ENCODE measurements at places on chromosomes 6 and 20.

GRCh38 chr6:13417431-13417830 lies 70.0 kb downstream of the GFOD1 start:
- DNase-seq, result no peak

DNA sequence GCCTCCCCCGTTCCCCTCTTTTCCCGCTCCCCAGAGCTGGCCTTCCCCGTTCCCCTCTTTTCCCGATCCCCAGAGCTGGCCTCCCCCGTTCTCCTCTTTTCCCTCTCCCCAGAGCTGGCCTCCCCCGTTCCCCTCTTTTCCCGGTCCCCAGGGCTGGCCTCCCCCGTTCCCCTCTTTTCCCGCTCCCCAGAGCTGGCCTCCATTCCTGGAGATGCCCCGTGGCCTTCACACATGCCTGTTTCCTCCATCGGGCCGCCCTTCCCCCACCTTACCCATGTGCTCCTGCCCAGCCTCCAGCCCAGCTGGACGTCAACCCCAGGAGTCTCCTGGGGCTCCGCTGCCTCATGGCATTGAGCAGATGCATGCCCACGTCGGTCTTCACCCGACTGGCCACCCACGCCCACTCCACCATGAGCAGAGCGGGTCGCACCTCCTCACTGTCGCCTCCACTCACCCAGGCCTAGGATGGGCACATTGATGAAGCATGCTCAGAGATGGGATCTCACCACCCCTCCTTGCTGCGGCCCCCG lies 8.3 kb downstream of the SS18L1 start:
- no peak for DNase-seq

DNA sequence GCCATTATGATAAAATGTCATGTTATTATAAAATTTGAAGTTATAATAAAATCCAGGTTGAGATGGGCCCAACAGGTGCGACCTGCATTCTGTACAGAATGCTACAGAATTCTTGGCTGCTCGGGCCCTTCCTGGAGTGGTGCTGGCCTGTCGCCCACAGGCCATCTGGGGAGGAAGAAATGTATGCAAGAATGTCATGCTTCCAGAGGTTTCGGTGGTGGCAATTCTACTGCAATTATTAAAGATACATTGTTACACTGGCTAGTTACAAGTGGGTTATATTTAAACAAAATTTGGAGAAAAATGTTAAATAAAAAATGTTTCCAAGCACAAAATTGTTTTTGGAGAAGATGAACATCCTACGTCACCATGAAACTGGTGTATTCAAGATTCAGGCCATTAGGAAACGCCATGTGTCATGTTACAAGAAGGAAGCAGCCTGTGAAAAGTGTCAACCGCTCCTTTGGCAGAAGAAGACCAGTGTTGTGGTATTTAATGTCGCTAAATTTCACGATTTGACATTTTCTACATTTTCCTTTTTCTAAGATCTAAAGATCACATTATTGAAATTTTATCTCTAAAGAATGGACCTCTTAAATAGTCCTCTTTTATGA lies 7.1 kb downstream of the RAMACL start:
- no peak for DNase-seq

- no peak for DNase-seq
Measured at GRCh38 chr6:80028589-80028988, 24.1 kb downstream of the TTK start.

DNA sequence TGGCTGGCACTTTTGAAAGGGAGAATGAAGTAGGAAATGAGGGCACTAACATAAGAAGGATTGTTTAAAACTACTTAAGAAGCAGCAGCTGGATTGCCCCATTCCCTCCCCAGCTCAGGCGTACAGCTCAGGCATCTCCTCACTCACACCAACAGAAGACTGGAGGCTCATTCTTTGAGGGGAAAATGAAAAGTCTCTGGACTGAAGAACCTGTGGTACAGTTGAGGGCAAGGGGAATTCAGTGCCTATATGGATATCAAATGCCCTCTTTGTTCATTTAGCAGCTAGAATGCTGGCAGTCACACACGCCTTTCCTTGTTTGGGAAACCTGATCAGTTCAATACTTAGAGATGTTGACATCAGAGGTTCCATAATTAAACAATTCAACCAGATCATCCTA lies 502.1 kb upstream of the SOX4 start:
- DNase-seq, result no peak

DNA sequence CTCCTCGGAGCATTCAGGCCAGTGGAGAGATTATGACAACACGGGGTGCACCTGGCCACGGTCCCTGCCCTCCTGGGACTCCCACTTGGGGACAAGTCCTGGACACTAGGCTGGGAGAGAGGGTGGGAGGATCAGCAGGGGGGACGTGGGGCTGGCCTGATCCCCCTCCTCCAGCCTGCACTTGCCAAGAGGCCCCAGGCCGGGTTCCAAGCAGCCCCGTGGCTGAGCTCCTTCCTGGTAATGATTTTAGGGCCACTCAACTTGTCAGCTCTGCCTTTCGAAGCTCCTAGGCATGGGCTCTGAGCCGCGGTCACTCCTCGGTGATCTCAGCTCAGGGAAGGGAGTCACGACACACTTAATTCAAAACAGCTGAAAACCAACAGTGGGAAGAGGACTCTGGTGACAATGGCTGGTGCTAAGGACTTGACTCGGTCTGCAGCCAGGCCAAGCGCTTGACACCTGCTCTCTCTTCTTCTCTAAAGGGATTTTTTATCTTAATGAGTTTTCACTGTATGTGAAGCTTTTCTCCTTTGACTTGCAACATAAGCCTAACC lies 161.7 kb downstream of the BMP7 start:
- DNase-seq, result no peak

DNA sequence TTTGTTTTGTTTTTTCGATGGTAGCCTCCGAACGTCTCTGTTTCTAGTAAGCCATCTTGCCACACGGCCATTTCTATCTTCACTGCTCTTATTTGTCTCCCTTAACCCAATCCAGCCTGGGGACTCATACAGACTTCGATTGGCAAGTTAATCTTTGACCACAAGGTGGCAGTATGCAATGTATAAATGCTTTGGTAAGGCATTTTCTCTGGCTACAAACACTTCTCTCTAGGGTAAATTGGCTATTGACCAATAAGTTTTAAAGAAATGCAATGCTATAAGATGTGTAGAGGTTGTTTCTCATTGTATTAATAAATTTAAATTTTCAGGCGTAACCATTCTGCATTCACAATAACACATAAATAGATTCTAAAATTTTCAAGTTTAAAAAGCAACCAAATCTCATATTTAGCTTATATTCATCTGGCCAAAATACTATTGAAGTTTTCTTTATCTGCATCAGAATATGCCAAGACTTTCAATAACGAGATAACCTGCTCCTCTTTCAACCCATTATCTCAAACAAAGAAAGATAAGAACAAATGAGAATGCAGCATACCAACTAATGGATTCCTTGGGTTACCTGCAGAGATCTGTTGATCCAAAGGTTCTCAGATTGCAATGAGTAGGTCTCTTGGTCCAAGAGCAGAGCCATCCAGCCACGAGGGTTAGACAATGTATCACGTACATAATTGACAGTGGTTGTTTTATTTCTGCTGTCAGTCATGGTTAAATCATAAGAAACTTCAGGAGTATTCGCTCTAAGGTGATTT lies 231.9 kb downstream of the PKHD1 start:
- peak; percentile 17 for DNase-seq

DNA sequence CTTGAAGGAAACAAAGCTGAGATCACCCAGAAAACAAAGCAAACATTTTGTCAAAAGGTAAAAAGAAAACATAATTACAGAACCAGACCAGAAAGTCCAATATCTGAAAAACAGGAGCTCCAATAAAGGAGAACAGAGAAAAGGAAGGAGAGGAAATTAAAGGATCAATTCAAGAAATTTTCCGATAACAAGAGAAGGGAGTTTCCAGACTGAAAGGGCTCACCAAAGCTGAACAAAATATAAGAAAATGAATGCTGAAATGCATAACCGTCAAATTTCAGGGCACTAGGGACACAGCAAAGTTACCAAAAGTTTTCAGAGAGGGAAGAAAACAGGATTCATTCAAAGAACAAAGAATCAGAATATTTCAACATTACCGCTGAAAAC lies 23.9 kb downstream of the ILRUN start:
- DNase-seq, result no peak

- DNase-seq, result no peak
Measured at GRCh38 chr6:119559586-119559985, 210.0 kb upstream of the MAN1A1 start.

DNA sequence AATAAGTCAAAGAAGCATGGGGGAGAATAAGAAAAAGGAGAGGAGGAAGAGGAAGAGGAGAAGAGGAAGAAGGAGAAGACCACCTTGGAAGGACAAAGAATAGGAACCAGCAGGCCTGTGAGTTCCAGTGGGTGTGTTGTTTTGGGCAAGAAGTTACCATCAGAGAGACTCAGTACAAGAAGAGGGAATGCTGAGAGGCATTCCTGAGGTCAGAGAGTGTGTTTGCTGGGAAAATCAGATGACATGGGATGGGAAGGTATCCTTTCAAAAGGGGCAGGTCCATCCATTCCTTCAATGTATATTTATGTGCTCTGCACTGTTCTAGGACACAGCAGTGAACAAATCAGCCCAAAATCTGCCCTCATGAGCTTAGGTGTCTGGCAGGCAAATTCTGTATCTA lies 40.5 kb upstream of the PRIM2 start:
- peak; percentile 33 for DNase-seq

DNA sequence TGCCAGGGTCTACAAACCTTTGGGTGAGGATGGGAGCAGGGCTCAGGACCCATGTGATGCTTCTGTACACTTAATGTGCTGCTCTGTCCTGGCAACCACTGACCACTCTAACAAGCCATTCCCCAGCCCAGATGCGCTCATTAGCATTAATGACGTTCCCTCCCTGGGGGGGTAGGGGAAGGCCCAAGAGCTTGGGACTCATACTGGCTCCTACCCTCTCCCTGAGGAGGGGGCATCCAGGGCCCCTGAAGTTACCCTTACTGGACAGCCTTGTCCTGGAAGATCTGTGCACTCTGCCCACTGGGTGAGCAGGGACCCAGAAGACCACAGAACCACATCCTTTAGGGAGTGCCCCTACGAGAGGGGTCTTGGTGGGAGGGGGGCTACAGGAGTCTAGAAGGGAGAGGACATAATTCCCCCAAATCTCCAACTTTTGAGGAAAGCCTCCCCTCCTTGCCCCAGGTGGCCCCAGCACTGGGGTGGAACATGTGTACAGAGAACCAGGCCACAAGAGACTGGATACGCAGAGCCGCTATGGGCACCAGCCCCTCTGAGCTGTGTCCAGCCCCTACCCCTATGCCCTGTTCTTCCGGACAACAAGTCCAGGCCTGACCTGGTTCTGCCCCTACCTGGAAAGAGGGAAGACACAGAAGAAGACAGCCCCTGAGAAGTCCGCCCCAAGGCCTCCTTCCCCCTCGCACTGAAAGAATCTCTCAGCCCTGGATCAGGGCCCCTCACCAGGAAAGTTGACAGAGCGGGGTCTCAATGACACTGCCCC lies 1.4 kb downstream of the TEAD3 start:
- DNase-seq, result no peak

All from AG08396 (cell line).